ENCODE measurements at places on chromosomes 13 and 19.
A peak's percentile ranks its signal among the peaks of the same experiment; 100 is the strongest.

DNA sequence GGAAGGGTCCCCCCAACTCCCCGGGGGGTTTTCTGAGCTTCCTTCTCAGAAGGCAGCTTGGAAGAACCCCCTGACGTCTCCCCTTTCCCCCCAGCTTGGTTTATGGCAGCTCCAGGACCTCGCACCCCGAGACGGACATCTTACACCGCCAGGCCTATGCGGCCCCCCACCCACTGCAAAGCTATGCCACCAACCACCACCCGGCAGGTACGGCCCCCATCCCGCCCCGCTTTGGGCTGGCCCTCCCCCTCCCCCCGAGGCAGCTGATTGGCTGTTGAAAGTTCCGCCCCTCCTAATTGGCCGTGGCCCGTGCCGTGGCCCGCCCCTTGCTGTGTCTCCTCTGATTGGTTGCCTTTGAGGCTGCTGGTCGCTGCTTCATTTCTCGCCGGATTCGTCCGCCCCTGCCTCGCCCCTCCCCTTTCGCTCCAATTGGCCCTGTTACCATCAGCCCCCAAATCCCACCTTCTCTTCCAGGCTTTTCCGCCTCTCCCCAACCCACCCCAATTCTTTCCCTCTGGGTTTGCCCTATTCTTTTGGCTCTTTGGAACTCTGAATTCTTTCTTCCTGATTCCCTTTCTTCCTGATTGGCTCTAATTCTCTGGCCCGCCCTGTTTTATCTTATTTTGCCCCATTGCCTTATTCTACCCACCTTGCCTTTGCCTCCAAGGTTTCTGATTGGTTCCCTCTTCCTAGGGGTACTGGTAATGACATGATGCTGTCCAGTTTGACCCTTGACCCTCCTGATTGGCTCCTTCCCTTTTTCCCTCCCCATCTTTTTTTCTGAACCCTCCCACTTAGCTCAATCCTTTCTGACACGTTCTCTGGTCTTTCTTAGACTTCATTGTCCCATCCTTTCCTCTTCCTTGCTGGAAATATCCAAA, 2.5 kb downstream of the PRR12 start:
- DNase-seq = peak; percentile 97
- peak overlapping the region; percentile 89 for H3K27ac ChIP-seq
- H3K4me3 ChIP-seq = no peak overlapping the region
- H3K4me1 ChIP-seq = peaks cover 9% of the 10 kb centered on the region

- DNase-seq = no peak
- no peak overlapping the region for H3K4me3 ChIP-seq
- H3K36me3 ChIP-seq = no peaks in the 10 kb centered on the region
- no peaks in the 10 kb centered on the region for H3K27me3 ChIP-seq
- H3K4me1 ChIP-seq = no peaks in the 10 kb centered on the region
These were observed 10.3 kb upstream of the ZBTB7A start for GRCh38 chr19:4077007-4077374.

DNA sequence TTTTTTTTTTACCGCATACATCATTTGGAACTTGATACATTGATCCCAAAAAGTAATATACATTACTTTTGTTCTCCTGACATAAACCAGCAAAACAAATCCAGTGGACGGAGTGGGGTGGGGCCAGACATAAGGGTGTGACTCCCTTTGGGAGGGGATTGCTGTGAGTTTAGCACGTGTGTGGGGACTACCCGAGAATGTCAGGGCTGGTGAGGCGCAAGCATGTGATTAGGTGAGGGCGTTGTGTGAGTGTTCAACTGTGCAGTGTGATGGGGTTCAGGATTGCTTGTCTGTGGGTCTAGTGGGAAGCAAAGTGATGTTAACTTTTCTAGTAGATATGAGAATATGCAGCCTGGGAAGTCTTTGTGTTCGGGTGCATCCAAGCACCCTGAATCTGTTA, 468.0 kb downstream of the TSHZ3 start:
- no peak overlapping the region for H3K27ac ChIP-seq
- DNase-seq = no peak
- no peaks in the 10 kb centered on the region for H3K27me3 ChIP-seq
- no peaks in the 10 kb centered on the region for H3K36me3 ChIP-seq

DNA sequence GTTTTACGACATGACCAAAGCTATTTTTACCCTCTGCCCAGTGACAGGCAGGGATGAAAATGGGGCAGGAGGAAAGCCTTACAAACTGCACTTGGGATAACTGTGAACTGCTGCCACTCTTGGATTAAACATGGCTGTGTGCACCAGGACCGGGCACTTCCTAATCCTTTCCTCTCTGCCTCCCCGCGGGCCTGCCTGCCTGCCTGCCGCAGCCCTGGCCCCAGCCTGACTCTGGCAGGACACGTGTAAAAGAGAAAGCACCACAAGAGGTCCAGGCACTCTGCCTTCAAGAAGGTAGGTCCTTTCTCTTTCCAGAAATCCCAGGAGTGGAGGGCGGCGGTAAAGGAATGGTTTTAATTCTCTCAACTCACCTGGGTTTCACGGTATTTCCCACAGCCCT, 4.8 kb downstream of the TSHZ3 start:
- H3K27me3 ChIP-seq = no peaks in the 10 kb centered on the region
- no peak overlapping the region for H3K4me3 ChIP-seq
- DNase-seq = no peak
- no peaks in the 10 kb centered on the region for H3K36me3 ChIP-seq
- H3K4me1 ChIP-seq = peaks cover 41% of the 10 kb centered on the region

- no peak for DNase-seq
- no peaks in the 10 kb centered on the region for H3K27me3 ChIP-seq
- no peaks in the 10 kb centered on the region for H3K4me1 ChIP-seq
- H3K36me3 ChIP-seq = peaks cover 35% of the 10 kb centered on the region
These were observed 96.8 kb downstream of the RAB20 start for GRCh38 chr13:110464556-110465333.

DNA sequence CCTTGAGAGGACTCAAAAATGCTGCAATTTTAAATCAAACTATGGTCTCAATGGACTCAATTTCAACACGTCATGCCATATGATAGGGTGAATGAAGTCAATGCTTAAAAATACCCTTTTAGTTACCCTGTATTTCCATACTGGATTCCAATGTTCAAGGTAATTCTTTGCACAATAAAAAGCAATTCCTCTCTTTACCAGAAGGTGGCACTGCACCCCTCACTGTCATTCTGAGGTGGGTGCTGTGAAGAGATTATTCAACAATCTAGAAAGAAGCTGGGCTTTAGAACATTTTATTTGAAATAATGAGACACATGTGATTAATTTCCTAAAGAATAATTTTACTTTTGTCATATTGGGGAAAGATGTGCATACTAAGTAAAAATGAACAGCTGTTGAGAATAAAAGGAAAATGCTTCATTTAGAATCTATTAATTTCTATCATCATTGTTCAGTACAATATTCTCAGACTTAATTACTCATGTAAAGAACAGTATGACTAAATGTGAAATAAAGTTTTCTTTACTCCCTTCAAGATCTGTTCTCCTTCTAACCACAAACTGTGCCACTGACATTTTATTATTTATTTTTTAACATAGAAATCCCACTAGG, 789.1 kb downstream of the GPC5 start:
- no peak overlapping the region for H3K27ac ChIP-seq
- no peak for DNase-seq
- H3K4me1 ChIP-seq = no peaks in the 10 kb centered on the region
- H3K27me3 ChIP-seq = no peaks in the 10 kb centered on the region
- H3K36me3 ChIP-seq = no peaks in the 10 kb centered on the region

GRCh38 chr19:5800361-5801270, 4.3 kb upstream of the NRTN start:
- no peak overlapping the region for H3K4me3 ChIP-seq
- peak overlapping the region; percentile 57 for H3K27ac ChIP-seq
- peak; percentile 79 for DNase-seq
- no peaks in the 10 kb centered on the region for H3K36me3 ChIP-seq
- no peaks in the 10 kb centered on the region for H3K27me3 ChIP-seq

DNA sequence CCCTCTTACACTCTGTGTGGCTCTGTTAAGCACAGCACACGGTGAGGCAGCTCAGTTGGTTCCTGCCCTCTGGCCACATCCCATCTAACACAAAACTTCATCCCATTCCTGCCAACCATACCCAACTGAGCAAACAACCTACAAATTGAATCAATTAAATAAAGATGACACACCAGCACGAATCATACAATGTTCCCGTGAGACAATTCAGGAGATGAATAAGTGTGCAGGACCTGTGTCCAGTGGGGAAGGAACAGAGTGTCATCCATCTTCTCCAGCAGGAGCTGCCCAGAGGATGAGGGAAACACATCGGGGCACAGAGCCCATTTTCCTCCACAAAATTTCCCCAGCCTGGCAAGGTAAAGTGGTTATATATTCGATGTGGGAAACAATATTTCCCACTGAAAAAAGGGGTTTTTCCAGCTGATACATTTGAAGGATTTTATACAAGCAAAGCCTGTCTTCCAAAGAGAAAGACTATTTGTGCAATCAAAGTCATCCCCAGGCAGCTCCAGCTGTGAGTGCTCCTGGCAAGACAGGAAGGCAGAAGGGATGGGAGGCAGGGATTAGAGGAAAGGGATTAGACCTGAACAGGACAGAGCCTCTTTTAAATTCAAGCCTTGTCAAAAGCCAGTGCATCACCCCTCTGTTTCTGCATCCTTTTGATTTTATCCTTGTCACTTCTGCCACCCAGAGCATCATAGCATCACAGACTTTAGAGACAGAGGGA, 240.2 kb downstream of the LHFPL6 start:
- no peak for DNase-seq
- H3K4me1 ChIP-seq = no peaks in the 10 kb centered on the region
- no peak overlapping the region for H3K27ac ChIP-seq
- H3K27me3 ChIP-seq = no peaks in the 10 kb centered on the region

DNA sequence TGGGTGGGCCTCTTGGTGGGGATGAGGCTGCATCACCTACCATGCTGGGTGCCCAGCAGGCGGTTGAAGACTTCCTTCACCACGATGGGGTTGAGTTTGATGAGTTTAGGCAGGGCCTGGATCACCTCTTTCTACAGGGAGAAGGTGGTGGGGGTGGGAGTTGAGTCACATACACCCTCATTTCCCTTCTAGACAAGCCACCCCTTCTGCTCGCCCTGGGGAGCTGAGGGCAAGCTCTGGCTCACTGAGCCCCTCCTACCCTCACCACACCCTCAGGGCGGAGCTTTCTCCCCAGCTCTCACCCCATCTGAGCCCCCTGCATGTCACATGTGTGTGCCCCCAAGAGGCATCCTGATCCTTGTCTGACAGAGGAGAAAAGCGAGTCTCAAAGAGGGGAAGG, 7.6 kb upstream of the RSPH6A start:
- H3K4me3 ChIP-seq = no peak overlapping the region
- no peaks in the 10 kb centered on the region for H3K36me3 ChIP-seq
- DNase-seq = no peak
- H3K27ac ChIP-seq = no peak overlapping the region

- H3K27me3 ChIP-seq = no peaks in the 10 kb centered on the region
- no peak overlapping the region for H3K4me3 ChIP-seq
- DNase-seq = peak; percentile 22
- no peaks in the 10 kb centered on the region for H3K36me3 ChIP-seq
- peaks cover 7% of the 10 kb centered on the region for H3K4me1 ChIP-seq
- H3K27ac ChIP-seq = no peak overlapping the region
These were observed 16.7 kb downstream of the PIP5K1C start for GRCh38 chr19:3683405-3684053.

DNA sequence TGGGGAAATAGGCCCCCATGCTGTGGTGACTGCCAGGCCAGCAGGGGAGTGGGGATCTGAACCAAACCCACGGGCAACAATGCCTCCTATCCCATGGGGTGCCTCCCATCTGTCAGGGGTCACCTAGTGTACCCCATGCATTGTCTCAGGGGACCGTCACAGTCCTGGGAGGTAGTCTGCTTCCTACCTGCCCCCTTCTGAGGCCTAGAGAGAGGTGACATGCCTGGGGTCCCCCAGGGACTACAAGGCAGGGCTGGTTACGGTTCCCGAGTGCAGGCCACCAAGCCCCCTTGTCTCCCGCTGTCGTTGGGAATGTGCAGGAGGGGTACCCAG, 11.1 kb downstream of the NDUFB7 start:
- DNase-seq = no peak
- peaks cover 41% of the 10 kb centered on the region for H3K4me1 ChIP-seq
- no peaks in the 10 kb centered on the region for H3K27me3 ChIP-seq
- no peak overlapping the region for H3K4me3 ChIP-seq
- H3K36me3 ChIP-seq = no peaks in the 10 kb centered on the region
- H3K27ac ChIP-seq = peak overlapping the region; percentile 81

DNA sequence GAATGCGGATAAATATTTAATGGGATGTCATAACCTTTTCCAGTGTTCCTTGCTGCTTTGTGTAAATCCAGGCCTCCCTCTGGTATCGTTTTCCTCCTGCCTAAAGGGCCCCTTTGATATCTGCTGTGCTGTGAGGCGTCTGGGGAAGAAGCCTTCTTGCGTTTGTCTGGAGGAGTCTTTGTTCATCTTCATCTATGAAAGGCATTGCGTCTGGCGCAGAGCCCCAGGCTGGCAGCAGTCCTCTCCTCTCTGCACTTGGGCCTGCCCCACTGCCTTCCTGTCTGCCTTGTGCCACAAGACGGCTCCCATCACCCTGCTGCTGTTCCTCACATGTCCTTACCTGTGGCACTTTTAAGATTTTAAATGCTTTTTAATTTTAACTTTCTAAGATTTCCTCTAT, 9.8 kb downstream of the PROZ start:
- H3K4me1 ChIP-seq = no peaks in the 10 kb centered on the region
- no peaks in the 10 kb centered on the region for H3K36me3 ChIP-seq
- H3K27me3 ChIP-seq = no peaks in the 10 kb centered on the region

GRCh38 chr13:34640179-34640992, 301.7 kb upstream of the NBEA start:
- no peak for DNase-seq
- no peaks in the 10 kb centered on the region for H3K4me1 ChIP-seq
- no peaks in the 10 kb centered on the region for H3K27me3 ChIP-seq
- no peaks in the 10 kb centered on the region for H3K36me3 ChIP-seq
- H3K27ac ChIP-seq = no peak overlapping the region

- peaks cover 28% of the 10 kb centered on the region for H3K4me1 ChIP-seq
- no peak overlapping the region for H3K27ac ChIP-seq
- no peaks in the 10 kb centered on the region for H3K27me3 ChIP-seq
These were observed 5.5 kb downstream of the TPT1 start for GRCh38 chr13:45335397-45336024.

DNA sequence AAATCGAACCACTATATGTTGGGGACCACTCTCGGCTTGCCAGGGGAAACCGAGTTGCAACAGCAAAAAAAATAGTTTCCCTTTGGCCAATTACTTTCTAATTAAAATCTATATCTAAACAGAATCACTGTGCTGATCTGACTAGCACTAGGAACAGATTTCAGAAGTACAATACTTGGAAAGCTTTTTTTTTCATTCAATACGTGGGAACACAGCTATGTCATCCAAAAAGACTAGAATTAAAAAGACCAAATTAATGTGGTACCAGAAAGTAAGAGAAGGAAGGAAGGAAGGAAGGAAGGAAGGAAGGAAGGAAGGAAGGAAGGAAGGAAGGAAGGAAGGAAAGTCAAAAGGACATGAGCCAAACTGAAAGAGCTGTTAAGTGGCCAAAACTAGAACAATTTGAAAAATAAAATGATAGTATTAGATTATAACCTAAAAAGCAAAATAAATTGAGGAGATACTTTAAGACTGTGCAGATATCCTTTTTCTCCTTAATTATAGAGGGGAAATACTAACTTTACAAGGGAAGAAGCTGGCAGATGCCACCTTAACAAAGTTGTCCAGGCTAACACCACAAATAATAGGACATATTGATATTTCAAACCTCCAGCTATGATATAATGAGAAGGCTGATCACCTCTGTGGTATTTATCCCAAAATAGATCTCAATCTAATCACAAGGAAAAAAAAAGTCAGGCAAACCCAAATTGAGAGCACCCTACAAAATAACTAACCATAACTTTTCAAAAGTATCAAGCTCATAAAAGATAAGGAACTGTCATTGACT, 63.9 kb downstream of the DIAPH3 start:
- H3K36me3 ChIP-seq = no peaks in the 10 kb centered on the region
- no peak overlapping the region for H3K4me3 ChIP-seq
- H3K27me3 ChIP-seq = no peaks in the 10 kb centered on the region
- H3K4me1 ChIP-seq = peaks cover 5% of the 10 kb centered on the region
- no peak overlapping the region for H3K27ac ChIP-seq

Measured in adrenal gland (tissue), 19 donors.